ENCODE measurements at places on chromosomes 4 and X. TPM values are rescaled to one million over a fixed set of nuclear protein-coding genes. Genes with fewer than 3 reads are reported as not detected.

The CWH43 gene
- not detected for total RNA-seq

The SHISA3 gene
- 5.7 TPM for total RNA-seq

The VSIG1 gene
- 0.76 TPM for total RNA-seq

The TMEM271 gene
- total RNA-seq: 0.31 TPM

GRCh38 chrX:108261549-108262203 is 170.1 kb downstream of the ATG4A start:
- peaks cover 4% of the 10 kb centered on the region for H3K36me3 ChIP-seq
- no peak overlapping the region for H3K27ac ChIP-seq
- no peaks in the 10 kb centered on the region for H3K27me3 ChIP-seq
- DNase-seq: no peak
- no peaks in the 10 kb centered on the region for H3K4me1 ChIP-seq
- no peak overlapping the region for H3K4me3 ChIP-seq

GRCh38 chr4:142354794-142355420 is 491.2 kb downstream of the INPP4B start:
- no peaks in the 10 kb centered on the region for H3K36me3 ChIP-seq
- no peak overlapping the region for H3K4me3 ChIP-seq
- no peak for DNase-seq

DNA sequence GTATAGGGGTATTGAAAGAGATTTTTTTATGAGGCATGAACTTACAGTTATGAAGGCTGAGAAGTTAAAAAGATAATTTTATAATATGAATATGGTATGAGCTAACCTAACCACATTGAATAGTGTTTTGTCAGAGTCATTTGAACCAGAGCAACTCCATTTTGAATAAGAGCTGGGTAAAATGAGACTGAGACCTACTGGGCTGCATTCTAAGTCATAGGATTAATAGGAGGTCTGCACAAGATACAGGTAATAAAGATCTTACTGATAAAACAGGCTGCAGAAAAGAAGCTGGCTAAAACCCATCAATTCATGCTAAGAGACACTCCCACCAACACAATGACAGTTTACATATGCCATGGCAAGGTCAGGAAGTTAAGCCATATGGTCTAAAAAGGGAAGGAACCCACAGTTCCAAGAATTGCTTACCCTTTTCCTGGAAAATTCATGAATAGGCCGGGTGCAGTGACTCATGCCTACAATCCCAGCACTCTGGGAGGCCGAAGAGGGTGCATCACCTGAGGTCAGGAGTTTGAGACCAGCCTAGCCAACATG is 209.2 kb downstream of the TECRL start:
- H3K27me3 ChIP-seq: no peaks in the 10 kb centered on the region
- no peak for DNase-seq
- H3K4me3 ChIP-seq: no peak overlapping the region
- H3K4me1 ChIP-seq: peaks cover 36% of the 10 kb centered on the region
- H3K27ac ChIP-seq: no peak overlapping the region

DNA sequence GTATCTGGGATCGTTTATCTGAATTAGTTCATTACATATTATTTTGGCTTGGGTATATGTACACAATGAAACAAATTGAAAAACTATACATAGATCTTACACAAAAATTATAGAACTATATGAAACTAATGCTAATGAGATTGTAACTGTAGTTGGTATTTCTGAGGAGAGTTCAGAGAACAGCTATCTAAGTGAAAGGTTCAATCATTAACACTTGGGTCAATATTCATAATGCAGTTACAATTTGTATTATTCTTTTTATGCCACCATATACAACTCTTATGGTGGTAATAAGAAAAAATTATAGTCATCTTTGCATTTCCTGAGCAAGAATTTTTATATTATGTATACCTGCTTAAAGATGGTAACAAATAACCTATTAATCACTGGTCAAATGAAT is 461.0 kb downstream of the GRXCR1 start:
- no peaks in the 10 kb centered on the region for H3K4me1 ChIP-seq
- H3K27ac ChIP-seq: no peak overlapping the region

- H3K4me1 ChIP-seq: peaks cover 39% of the 10 kb centered on the region
- H3K27me3 ChIP-seq: no peaks in the 10 kb centered on the region
- 0 out of 2 replicates have a peak overlapping the region, but pooled peaks have one; percentile 10 for H3K27ac ChIP-seq
- H3K4me3 ChIP-seq: no peak overlapping the region
- H3K36me3 ChIP-seq: peaks cover 29% of the 10 kb centered on the region
Observed at GRCh38 chr4:88955580-88956380, 101.2 kb downstream of the FAM13A start.

- H3K4me1 ChIP-seq: peaks cover 2% of the 10 kb centered on the region
- no peak overlapping the region for H3K27ac ChIP-seq
- no peaks in the 10 kb centered on the region for H3K27me3 ChIP-seq
- H3K4me3 ChIP-seq: no peak overlapping the region
Observed at GRCh38 chrX:132592880-132593279, 104.0 kb upstream of the MBNL3 start.

GRCh38 chr4:52595001-52595400 is 64.1 kb downstream of the USP46 start:
- H3K36me3 ChIP-seq: peaks cover 54% of the 10 kb centered on the region
- H3K27me3 ChIP-seq: no peaks in the 10 kb centered on the region
- no peak for DNase-seq
- H3K27ac ChIP-seq: peak overlapping the region; percentile 74
- H3K4me1 ChIP-seq: peaks cover 16% of the 10 kb centered on the region

DNA sequence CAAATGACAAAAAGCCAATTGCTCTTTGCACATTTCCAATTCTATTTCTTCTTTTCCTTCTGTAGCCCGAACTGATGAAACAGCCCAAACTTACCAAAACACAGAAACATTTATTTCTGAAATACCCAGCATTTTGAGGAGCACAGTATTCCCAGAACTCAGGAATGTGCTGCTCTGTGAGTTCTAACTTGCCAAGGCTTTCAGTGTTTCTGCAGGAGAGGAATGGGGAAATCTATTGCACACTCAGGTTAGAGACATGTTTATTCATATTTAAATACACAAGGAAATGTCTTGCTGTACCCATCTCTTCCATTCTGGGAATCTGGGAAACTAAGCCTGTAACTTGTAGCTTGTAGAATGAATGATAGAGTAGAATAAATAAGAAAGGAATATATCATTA is 10.7 kb downstream of the TMPRSS11D start:
- H3K4me1 ChIP-seq: peaks cover 3% of the 10 kb centered on the region
- H3K36me3 ChIP-seq: no peaks in the 10 kb centered on the region
- no peak overlapping the region for H3K4me3 ChIP-seq
- no peak for DNase-seq
- no peaks in the 10 kb centered on the region for H3K27me3 ChIP-seq

GRCh38 chr4:59102311-59102710 is 1992.1 kb upstream of the IGFBP7 start:
- H3K27me3 ChIP-seq: no peaks in the 10 kb centered on the region
- H3K4me1 ChIP-seq: no peaks in the 10 kb centered on the region
- DNase-seq: no peak

- no peak overlapping the region for H3K27ac ChIP-seq
- H3K36me3 ChIP-seq: no peaks in the 10 kb centered on the region
- H3K4me1 ChIP-seq: no peaks in the 10 kb centered on the region
- DNase-seq: no peak
- no peak overlapping the region for H3K4me3 ChIP-seq
Observed at GRCh38 chr4:106601519-106601918, 232.9 kb upstream of the GIMD1 start.

DNA sequence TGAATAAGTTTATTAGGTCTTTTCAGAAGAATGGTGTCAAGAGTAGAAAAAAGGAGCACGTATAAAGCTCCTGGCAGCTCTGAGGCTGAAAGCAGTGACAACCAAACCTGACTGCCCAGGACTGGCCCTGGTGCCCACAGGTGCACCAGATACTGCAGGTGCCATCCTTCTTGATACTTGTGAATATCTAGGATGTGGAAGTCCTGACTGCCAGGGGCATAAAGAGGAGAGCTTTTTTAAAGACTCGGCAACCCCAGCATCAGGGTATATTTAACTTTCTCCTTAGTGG is 60.7 kb downstream of the TMEM150C start:
- no peak for DNase-seq
- peaks cover 23% of the 10 kb centered on the region for H3K4me1 ChIP-seq
- no peaks in the 10 kb centered on the region for H3K36me3 ChIP-seq
- H3K27me3 ChIP-seq: no peaks in the 10 kb centered on the region
- H3K27ac ChIP-seq: peak overlapping the region; percentile 11

Measured in WTC11 (cell line).